ENCODE measurements at places on chromosomes 12 and 14.
A peak's percentile ranks its signal among the peaks of the same experiment; 100 is the strongest.

- DNase-seq = no peak
Measured at GRCh38 chr12:55957106-55957859, 8.6 kb downstream of the PMEL start.

DNA sequence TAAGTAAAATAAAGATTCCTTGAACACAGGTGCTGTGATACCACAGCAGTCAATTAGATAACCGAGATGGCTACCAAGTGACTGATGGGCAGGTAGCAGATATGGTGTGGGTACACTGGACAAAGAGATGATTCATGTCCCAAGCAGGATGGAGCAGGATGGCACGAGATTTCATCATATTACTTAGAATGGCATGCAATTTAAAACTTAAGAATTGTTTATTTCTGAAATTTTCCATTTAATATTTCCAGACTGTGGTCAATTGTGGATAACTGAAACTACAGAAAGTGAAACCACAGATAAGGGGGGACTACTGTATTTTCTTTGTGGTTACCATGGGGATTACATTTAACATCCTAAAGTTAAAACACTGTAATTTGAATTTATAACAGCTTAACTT is 7.5 kb upstream of the ZFP36L1 start:
- DNase-seq = peak; percentile 36

- peak; percentile 83 for DNase-seq
Measured at GRCh38 chr12:13000925-13001774, 1.1 kb upstream of the HEBP1 start.

- DNase-seq = no peak
Measured at GRCh38 chr14:68340262-68340661, 452.6 kb downstream of the ZFP36L1 start.

DNA sequence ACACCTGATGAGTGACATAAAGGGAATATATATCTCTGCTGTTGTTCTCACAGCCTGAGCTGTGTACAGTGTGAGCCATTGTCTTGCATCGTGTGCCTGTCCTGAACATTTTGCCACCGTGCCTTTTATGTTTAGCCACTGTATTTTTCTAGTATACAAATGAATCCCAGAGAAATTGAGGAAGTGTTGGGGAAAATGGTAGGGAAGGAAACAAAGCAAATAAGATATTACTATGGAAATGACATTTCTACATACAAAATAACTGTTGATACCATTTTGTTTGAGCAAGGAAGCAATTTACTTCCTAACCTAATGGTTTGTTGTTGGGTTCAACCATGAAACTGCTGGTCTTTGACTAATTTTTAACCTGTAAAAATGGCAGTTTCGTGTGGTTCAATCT is 5.5 kb downstream of the PSMA6 start:
- no peak for DNase-seq
